ENCODE measurements at places on chromosomes 13 and 19.
A peak's percentile ranks its signal among the peaks of the same experiment; 100 is the strongest.

DNA sequence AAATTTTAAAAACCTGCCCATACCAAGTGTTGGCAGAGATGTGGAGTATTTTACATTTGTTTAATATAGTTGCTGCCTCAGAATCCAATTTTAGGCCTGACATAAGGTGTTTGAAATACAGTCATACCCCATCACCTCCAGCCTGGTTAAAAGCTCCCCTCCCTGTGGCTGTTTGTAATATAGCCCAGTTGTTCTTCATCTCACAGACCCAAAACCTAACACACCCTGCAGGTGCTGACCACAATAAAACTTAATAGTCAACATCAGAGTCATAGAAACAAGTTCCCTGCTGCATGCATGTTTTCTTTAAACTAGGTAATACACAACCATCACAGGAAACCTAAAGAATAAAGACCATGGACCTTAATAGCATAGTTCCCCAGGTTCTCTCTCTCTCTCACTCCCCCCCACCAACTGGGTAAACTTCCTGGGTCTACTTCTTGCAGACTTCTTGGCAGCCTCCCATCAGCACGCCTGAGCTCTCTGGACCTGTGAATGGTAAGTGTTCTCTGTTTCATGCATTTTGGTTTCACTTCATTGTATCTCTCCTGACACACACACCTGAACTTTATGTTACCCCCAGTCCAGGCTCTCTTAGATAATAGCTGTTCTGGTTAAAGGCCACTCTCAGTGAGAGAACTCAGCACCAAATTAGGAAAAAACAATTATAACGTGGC, 1369.9 kb downstream of the EFNB2 start:
- DNase-seq = no peak

DNA sequence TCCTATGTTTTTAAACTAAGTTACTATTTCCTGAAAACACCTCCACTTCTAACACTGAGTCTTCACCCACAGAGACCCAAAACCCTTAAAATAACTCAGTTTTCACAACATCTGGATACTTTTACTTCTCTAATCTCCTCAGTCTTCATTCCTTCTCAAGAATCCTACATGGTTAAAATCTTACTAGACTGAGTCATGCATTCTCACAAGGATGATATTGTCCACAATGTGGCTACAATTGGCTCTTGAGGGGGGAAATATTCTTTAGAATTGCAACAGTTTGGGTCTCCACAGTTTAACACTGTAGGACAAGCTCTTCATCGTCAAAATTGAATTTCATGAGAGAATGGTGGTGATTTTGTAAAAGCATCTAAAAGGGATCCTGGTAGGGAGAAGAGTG, 397.1 kb downstream of the SLITRK5 start:
- no peak for DNase-seq

DNA sequence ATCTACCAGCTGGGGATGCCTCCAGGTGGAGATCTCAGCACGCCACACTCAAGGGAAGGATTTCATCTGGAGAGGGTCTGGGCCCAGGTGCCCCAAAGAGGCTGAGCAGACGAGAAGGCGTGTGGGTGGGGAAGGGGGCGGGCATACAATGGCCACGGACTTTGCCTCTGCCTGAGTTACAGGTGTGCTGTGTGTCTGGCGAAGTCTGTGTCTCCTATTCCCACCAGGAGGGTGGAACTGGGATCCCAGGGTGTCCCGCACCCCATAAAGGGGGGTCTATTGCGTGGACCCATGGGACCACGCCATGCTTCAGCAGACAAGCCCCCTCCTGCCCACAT, 3.6 kb downstream of the TLE2 start:
- DNase-seq = no peak

- DNase-seq = no peak
Measured at GRCh38 chr13:26463296-26463695, 94.2 kb upstream of the WASF3 start.

DNA sequence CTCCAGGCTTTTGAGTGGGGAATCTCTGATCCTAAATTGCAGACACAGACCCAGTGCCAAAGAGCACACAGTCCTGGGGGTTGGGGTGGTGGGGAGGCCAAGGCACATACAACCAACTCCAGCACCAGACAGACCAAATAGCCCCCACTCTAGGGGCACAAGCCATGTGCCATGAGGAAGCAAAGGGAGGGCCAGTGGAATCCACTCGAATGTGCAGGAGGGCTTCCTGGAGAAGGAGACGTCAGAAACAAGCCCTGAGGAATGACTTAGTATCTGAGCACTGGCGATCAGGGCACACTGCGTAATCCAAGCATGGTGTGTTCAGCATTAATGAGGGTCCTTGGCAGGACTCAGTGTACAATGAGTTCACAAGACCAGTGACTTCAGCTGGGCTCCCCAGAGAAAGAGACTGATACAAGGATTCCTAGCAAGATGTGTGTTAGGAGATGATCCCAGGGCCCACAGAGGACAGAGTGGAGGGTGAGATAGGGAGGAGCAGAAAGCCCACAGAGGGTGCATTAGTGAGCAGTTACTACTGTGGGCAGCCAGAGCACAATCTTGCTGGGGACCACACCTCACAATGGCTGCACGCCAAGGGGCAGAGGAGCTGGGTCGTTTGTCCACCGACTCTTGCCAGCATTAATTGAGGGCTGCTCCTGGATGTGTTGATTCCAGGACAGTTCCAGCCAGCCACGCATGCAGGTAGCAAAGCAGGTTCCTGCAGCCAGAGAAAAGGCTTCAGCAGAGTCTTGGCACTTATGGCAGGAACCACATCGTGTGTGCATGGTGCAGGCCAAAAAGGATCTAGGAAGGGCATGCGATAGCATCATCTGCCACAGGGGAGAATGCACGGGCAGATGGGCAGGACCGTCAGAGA, 152.6 kb upstream of the VSTM2B start:
- no peak for DNase-seq

- peak; percentile 66 for DNase-seq
Measured at GRCh38 chr13:44259045-44260027, 114.3 kb upstream of the SERP2 start.

- no peak for DNase-seq
Measured at GRCh38 chr13:112069061-112069844, 2.3 kb downstream of the SOX1 start.

GRCh38 chr19:41133260-41133659, 19.0 kb downstream of the CYP2F1 start:
- DNase-seq = no peak
